NCI-H460 (cell line): ENCODE measurements at places on chromosomes 6 and 20. TPM values are rescaled to one million over a fixed set of nuclear protein-coding genes. Genes with fewer than 3 reads are reported as not detected.

The SNRPB gene
- total RNA-seq = 577 and 607 TPM in 2 replicates

DNA sequence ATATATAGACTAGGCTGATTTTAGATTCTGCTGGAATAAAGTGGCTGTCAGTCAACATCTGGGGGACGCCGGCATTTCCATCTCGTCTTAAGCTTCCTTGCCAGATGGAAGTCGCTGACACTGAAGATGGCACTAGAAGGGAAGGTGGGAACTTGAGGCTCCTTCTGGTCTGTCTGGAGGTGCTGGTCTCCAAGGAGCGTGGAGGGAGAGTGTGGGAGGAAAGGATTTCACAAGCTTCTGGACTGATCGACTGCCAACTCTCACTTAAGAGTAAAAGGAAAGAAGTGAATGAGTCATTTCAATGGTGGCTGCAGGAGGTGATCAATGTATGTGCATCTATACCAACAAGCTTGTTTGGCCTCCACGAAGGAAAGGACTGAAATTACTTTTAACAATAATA, 40.4 kb downstream of the DUSP22 start:
- peak; percentile 84 for DNase-seq

The ADGRF4 gene
- total RNA-seq = 0.12 and 0.17 TPM in 2 replicates

The WFDC5 gene
- total RNA-seq = not detected in 2 replicates

- no peak for DNase-seq
Observed at GRCh38 chr6:3314621-3315467, 56.1 kb downstream of the PSMG4 start.

The HDGFL1 gene
- not detected in 2 replicates for total RNA-seq

GRCh38 chr6:140436023-140436811, 1061.8 kb upstream of the CITED2 start:
- DNase-seq = no peak

DNA sequence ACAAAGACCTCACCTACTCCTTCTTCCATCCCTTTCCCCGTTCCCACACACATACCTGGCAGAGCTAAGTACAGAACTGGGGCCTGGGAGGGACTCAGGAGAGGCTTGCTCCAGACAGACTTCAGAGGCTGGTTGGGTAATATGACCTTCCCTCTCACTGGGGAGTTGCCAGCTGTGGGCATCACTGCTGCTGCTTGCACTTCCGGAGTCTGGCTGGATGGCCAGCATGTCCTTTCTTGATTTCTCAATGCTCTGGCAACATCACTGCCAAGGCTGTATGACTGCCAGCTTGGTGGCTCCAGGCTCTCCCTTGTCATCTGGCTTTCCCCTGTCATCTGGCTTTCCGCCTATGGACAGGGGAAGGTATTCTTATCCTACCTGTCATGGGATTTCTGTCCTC, 47.8 kb downstream of the CDH22 start:
- no peak for DNase-seq

The KCNQ5 gene
- total RNA-seq = 0.84 TPM in 2 replicates

DNA sequence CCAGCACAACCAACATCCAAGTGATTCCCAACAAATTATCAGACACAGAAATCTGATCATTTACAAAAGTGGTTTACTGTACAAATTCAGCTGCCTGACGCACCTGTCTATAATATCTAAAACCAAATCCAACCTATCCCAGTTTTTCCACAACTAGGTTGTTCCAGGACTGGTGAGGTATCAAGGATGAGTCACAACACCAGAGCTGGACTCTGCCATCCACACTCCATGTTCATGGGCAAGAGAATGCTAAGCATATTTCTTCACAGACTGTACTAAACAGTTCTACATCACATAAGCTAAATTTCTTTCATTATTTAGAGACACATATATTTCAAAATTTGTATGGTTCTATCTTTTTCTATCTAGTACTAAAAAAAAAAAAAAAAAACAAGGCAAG, 141.6 kb downstream of the BTBD9 start:
- no peak for DNase-seq

DNA sequence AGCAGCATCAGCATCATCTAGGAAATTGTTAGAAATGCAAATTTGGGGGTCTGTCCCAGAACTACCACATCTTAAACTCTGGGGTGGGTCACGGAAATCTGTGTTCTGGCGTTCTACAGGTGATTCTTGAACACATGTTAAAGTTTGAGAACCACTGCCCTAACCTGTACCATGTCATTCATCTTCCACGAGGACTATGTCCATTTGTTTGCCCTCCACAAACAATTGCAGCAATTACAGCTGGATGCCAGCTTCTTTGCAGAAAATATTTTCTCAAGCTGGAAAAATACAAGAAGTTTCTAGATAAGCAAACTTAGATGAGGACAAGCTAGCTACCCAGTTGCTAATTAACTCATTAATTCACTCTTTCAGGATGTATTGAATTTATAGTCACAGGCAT, 54.1 kb downstream of the MAFB start:
- DNase-seq = no peak

DNA sequence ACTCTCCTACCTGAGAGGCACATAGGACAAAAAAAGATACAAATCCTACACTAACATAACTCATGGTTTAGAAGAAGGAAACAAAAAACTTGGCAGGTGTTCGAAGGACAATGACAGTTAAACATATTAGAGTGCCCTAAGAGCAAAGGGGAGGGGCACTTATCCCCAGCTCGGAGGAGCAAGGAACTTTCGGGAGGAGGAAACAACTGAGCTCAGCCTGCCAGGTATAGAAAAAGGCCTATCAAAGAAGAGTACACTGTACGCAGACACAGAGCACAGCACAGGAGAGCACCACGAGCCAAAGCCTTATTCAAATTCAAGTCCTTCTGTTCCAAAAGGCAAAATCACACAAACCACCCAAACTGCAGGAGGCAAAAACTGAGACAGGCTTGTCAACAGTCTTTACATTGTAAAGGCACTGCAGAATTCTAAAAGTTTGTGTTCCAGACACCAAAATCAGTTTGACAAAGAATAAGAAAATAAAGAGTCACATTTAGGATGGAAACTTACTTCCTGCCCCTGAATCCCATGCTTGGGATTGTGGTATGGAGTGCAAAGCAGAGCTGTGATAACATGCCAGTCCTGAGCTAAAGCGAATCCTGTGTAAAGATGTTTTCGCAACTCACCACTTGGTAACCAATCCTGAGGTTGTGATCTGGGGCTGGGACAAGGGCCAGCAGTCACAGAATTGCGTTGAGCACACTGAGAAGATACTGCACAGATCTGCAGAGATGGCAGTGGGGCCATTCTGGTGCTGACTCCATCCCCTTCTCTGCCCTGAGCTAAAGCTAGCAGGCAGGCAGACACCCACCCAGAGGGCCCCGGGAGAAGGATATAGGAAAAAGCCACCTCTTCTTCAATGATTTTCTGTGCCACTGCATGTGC, 108.6 kb downstream of the CHD6 start:
- DNase-seq = no peak

- DNase-seq = no peak
Observed at GRCh38 chr6:156194981-156195380, 582.2 kb upstream of the ARID1B start.

DNA sequence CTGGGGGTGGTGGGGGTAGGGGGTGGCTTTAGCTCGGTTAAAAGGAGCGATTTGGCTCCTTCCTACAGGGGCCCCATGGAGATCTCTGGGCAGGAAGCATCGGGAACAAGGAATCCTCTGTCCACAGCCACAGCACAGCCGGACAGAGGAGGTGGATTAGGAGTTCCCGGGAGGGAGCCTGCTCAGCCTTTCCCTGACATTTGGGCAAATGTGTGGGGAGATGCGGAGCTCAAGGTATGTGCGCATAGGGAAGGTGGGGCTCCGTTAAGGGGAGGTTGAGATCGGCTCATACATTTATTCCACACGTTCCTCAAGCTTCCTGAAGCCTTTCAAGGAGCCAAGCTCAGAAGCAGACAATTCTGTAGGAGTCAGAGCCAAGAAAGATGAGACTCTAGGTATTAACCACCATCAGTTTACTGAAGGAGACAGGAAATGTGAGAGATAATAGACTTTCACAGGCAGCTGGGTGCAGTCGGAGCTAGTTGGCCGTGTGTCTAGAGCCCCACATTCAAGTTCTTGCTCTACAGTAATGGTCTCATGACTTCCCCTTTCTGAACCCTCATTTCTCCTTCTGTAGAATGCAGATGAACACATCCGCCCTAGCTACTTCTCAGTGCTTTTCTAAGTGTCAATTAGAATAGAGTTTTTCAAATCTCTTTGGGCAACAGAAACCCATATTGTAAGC, 40.8 kb upstream of the EPB41L1 start:
- DNase-seq = no peak

DNA sequence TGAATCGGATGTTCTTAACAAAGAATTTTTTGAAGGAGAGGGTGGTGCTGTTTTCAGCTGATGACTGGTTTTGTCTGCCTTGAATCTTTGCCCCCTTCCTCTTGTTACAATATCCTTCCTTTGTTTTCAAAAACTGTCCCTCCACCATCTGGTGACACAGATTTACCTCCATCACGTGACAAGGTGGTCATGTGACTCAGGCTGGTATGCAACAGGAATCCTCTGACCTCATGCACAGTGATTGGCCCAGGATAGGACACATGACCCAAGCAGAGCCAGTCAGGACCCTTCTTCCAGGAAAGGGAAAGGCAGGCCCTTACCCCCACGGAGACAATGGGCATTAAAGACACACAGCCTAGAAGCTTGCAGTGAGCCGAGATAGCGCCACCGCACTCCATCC, 84.7 kb upstream of the MC3R start:
- DNase-seq = no peak

DNA sequence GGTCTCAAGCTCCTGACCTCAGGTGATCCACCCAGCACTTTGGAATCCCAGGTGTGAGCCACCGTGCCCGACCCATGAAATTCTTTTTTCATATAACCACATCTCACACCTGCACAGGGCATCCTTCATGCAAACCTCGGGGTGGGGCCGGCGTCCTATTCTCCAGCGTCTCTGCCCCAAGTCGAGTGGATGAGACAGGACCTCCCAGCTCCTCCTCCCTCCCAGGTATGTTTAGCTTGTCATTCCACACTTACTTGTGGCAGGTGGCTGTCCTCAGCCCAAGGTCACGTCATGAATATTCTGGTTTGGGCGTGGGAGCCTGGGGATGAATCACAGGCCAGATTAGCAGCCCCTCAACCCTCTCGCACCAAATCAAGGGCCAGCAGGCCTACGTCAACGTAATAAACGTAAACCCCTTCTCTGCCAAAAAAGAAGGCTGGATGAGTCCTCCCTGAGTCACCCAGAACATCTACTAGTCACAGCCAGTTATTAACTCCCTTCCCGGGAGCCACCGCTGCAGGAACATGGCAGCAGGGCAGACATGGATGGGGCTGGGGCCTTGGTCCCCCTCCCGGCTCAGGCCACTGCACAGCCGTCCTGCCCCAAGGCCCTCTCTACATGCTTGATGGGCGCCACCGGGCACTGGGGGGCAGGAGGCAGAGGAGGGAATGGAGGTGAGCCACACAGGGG, 91.7 kb downstream of the YTHDF1 start:
- no peak for DNase-seq

GRCh38 chr6:114138577-114139248, 167.8 kb upstream of the HDAC2 start:
- no peak for DNase-seq

The TFAP2D gene
- total RNA-seq = not detected in 2 replicates

The PDSS2 gene
- total RNA-seq = 11.0 and 15.7 TPM in 2 replicates

DNA sequence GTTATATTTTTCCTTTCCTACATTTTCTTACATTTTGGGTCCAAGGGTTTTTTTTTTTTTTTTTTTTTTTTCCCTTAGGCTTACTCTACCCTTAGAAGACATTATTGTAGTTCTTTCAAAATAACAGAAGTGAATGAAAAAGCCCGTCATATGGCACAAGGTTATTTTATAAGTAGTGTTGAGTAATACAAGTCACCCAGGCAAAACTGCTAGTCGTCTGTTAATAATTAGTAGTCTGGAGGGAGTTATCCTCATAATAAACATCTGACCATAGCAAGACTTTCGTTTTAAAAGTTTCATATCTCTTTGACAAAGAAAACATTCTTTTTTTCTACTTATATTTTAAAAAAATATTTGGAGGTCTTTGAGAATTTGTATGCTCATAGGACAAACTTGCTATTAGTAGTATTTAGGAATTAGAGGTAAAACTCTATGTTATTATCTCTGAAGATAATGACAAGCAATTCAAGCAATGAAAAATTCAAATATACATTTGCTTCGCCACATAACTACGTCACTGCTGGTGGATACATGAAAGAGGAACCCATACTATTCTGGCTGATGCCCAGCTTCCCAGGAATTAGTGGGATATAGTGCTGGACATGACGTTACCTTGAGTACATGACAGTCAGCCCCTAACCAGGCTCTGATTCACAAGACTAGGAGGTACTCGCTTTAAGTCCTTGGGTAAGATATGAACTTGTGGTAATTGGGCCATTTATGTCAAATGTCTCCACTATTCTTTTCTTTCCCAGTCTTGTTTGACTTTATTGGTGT, 532.8 kb downstream of the GRIK2 start:
- no peak for DNase-seq

The TEAD3 gene
- 2.4 and 2.7 TPM in 2 replicates for total RNA-seq

- DNase-seq = no peak
Observed at GRCh38 chr6:36117658-36118549, 12.4 kb upstream of the MAPK13 start.

The SLC16A10 gene
- total RNA-seq = 2.3 and 2.5 TPM in 2 replicates

- DNase-seq = no peak
Observed at GRCh38 chr6:7153789-7154188, 46.0 kb downstream of the RREB1 start.

- DNase-seq = no peak
Observed at GRCh38 chr6:116459927-116460326, 1.2 kb upstream of the CALHM6 start.

- DNase-seq = no peak
Observed at GRCh38 chr6:149247385-149247763, 70.1 kb upstream of the TAB2 start.

The OR12D3 gene
- total RNA-seq = not detected in 2 replicates

- DNase-seq = no peak
Observed at GRCh38 chr20:6644813-6645628, 122.5 kb upstream of the BMP2 start.

The TREM1 gene
- total RNA-seq = 0.67 TPM in 1 of 2 replicates, not detected in the other

DNA sequence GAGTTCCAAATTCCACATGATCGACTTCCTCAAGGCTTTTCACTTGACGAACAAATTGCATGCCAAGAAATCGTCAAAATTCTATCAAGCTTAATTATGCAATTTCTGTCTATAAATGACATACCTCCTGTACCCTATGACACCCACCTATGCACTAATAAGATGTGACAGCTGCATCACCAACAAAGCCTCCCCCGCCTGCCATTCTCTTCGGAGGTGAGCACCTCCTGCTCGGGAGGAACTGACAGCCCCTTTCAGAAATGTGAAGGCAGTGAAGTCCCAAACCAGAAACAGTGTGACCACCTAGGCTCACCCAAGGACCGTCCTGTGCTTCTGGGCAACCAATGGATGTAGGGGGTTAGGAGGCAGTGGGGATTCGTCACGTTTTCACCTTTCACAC, 37.1 kb downstream of the GPR6 start:
- no peak for DNase-seq

The HSP90AB1 gene
- 828 and 915 TPM in 2 replicates for total RNA-seq
